Activated naive CD4-positive, alpha-beta T cell (primary cell): ENCODE measurements at places on chromosomes 1 and 21.

DNA sequence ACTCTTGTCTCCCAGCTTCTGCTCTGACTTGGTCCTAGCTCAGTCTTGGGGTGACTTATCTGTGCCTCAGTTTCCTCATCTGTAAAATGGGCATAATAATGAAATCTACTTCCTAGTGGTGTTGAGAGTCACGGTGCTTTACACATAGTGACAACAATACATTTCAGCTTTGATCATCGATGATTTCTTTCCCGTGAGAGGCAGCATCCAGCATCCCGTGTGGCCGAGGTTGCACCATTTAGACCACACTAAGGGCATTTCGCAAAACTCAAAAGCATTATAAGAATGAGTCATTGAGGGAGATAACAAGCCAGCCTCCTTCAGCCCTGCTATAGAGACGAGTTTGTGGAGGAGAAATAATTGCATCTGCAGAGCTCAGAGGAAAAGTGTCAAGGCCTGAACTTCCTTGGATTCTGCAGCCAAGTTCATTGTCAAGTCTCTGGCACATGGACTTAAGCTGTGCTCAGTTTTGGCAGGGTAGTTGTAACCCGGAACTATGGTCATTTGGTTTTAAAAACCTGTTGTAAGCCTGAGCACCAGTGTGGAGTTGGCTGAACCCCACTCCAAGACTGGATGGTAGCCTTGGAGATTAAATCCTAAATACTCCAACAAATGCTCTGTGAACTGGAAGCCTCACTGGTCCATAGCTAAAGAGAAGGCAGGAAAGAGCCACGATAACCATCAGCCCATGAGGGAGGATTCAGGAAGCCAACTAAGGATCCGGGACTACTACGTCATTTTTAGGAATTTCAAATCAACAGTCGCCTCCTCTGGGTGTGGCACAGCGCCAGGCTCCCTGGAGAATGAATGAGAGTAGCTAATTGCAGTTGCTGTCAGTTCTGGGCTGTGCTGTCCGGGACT is 64.2 kb downstream of the TCP10L start:
- DNase-seq: no peak

DNA sequence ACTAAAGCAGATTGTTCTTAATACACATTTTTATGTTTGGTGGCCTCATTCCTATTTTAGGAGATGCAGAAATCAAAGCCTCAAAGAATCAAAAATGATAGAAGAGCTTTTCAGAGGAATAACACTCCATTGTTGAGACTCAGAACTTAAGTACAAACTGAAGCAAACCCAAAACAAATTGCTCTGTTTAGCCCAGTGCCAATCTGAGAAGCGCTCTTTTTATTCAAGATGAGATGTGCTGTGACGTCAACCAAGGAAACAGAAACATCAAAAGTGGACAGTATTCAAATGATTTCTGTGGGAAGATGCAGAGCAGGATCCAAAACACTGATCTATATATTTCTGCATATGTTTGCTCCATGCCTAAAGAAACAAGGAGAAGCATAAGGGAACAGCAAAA is 18.0 kb downstream of the COLGALT2 start:
- DNase-seq: no peak

DNA sequence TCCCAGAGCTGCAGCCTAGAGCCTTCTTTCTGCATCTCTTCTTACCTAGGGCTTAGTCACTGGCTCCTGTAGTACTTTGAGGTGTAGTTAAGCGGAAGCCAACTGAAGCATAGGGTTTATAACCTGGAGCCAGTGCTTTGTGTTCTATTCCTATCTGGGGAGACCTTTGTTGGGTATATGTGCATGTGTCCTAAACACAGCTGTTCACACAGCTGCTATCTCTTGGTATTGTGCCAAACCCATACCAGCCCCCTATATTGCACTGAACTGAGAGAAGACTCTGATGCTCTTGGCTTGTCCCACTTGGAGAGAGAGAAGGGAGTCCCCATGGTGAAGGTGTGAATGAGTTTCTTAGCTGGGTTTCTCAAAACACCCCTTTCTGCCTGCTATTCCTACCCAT is 17.2 kb upstream of the NFASC start:
- no peak for DNase-seq

DNA sequence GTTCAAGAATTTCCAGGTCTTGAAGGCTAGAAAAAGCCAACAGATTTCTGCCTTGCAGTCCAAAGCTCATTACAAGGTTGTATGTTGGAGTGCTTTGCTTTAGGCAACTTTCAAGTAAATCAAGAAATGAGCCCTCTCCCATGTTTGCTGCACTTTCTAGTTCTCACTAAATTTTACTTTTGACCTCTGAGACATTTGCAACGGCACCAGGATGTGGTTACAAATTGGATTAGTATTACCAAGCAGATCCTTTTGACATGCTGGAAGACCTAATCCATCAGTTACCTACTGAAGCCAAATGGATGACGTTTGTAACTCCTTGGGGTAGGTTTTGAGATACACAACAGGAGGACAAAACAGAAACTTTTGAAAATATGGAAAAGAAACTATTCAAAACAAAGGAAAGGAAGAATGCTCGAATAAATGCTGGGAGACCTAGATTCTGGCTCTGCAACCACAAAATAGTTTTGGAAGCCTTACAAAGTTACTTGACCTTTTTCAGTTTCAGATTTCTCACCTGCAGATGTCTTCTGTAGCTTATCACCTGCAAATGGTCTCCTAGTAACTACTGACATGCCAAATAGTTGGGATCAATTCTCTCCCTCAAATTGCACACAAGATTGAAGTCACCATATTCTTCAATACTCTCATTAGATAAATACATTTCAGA is 251.7 kb upstream of the ADGRL2 start:
- DNase-seq: no peak

- no peak for DNase-seq
Measured at GRCh38 chr1:222600281-222600680, 10.5 kb upstream of the TAF1A start.

DNA sequence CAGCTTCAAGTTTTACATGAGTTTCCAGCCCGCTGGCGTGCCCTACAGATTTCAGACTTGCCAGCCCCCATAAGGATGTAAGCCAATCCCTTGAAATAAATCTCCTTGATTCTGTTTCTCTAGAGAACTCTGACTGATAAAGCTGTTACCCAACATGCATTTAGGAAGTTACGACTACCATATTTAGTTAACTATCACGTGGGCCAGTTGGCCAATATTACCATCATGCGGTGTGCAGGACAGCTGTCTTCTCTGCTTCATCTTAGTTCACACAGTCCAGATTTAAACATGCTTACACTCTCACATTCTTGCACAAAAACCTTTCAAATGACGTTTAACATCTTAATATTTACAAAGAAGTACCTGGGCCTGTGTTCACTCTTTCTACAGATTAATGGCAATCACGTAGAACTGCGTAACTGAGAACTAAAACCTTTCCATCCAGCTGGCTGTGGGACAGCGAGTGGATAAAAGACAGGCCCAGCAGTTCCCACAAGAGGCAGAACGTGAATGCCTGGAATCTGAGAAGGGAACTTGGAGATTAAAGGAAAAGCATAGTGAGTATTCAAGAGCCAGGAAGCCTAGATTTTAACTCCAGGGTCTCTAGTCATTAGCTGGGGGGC is 20.8 kb downstream of the FAM177B start:
- DNase-seq: no peak

DNA sequence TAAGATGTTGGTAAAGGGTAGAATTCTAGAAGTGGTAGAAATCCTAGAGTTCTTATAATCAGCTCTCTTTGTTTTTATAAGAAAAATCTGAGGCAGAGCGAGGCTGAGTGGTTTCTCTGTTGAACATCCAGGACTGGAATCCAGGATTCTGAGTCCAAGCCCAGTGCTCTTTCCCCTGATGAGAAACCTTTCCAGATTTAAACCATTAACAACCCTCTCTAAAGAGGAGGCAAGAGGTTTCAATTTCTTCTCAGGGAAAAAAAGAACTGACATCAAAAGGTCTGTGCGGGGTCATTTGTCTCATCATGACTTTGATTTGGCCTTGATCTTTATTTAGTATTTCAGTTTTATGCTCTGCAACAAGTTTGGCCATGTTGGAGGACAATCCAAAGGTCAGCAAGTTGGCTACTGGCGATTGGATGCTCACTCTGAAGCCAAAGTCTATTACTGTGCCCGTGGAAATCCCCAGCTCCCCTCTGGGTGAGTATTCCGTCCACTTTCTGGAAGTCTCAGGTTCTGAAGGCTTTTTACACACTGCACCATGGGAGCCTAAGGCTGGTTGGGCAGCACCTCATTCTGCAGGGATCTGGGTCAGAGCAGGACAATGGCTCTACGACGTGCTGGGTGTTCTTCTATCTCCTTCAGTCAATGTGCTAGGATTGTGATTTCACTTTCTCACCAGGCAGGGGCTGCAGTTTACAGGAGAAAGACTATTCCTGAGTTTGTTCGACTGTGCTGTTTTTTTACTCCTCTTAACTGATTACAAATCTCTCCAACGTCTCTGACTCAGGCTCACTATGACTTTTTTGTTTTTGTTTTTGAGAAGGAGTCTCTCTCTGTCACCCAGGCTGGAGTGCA is 18.9 kb upstream of the CCT8 start:
- no peak for DNase-seq

DNA sequence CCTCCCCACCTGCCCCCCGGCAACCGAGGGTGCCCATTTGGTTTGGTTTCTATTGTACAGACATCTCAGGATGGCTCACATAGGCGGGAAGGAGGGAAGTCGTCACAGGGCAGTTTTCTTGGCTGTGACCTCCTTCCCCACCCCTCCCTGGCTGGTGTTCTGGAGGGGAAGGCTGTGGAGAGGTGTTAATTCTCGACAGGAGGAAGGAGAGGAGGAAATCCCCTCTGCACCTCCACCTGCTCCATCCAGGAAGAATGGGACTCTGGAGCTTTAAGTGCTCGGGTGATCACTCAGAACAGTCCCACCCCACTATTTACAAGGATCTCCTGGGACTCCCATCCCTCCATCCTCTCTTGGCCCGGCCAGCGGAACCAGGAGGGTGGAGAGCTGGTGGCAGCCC is 7.6 kb downstream of the MEX3A start:
- DNase-seq: no peak

DNA sequence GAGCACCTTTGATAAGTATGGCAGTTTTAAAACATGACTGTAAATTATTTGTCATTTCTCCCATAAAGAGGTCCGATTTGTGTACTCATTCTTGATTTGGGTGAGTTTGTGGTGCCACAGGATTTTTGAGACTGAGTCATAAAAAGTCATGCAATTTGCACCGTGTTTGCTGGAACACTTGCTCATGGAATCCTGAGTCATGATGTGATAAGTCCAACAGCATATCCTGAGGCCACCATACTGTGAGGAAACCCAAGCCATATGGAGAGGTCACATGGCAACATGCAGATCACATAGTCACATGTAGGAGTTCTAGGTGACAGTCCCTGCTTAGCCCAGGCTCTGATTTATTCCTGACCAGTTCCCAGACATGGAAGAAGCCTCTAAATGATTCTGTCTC is 40.8 kb upstream of the PRRX1 start:
- no peak for DNase-seq

- DNase-seq: no peak
Measured at GRCh38 chr1:197924516-197925123, 7.4 kb downstream of the LHX9 start.

DNA sequence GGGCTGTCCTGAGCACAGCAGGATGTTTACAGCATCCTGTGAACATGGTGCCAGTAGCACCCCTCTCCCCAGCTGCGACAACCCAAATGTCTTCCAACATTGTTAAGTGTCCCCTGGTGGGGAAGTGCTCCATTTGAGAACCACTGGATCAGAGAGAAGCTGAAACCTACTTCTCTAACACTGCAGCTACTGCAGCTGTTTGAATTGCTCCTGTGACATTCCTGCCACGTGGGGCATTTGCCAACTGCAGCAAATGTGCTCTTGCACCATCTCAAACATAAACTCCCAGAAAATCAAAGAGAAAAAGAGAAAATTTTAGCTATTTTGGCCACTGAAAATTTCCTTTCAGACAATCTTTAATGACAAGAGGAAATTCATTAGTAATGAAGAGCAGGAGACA is 11.0 kb downstream of the SLC2A5 start:
- DNase-seq: no peak

DNA sequence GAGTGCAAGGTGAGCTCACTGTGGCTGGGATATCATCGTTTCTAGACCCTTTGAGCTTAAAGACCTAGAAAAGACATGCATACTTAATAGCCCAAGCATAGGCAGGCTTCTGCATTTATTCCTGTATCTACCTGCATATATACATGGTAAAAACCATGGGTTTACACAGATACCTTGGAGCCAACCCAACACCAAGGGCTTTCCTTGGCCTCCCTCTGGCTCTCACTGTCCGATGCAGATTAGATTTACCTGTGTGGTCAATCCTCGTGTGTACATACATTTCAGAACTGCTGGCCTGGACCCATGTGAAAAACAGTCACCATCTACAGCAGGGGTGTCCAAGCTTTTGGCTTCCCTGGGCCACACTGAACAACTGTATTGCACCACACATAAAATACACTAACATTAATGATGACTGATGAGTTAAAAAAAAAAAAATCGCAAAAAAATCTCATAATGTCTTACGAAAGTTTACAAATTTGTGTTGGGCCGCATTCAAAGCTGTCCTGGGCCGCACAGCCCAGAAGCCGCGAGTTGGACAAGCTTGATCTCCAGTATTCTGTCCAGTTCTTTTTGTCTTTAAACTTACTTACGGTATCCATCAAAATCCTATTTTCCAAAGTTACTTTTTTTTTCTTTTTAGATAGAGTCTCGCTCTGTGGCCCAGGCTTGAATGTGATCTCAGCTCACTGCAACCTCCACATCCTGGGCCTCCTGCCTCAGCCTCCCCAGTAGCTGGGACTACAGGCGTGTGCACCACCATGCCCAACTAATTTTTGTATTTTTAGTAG is 43.5 kb downstream of the WDR4 start:
- DNase-seq: no peak

- no peak for DNase-seq
Measured at GRCh38 chr1:81458186-81458585, 342.5 kb upstream of the ADGRL2 start.

GRCh38 chr1:33424610-33425009 is 6.3 kb downstream of the PHC2 start:
- no peak for DNase-seq

- DNase-seq: no peak
Measured at GRCh38 chr1:110068646-110069403, 1.6 kb downstream of the ALX3 start.

DNA sequence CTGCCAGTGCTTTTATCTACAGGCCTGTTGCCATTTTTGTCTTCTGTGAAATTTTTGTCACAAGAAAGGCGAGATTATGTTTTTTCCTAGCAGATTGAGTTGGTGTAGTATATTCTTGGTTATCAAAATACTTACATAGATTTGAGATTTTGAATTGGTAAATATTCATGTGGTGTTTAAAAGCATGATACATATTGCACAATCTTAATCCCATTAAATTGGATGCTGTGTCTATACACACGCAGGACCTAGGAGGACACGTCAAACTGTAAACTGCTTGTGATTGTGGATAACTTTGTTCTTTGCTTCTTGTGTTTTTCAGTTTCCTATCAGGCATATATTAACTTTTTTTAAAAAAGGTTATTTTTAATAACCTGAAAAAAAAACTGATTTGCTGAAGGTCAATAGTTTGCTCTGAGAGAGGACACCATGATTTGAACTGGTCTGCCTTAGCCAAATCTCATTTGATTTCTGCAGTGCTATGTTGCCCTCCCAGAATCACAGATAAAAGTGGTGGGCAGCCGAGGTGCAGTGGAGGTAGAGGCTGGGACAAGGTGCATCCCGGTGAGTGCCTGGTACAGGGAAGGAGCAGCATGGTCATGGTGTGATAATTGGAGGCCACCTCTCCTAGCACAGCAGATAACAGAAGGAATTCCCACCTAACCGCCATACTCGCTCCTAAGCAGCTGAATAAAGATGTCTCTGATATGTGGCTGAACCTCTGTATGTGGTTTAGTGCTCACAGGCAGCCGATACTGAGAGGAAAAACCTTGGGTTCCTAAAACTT is 76.7 kb downstream of the LRRC8D start:
- DNase-seq: no peak

- DNase-seq: no peak
Measured at GRCh38 chr1:7478809-7479499, 292.1 kb upstream of the VAMP3 start.
